Activated naive CD8-positive, alpha-beta T cell treated with anti-CD3 and anti-CD28 coated beads for 36 hours (primary cell): ENCODE measurements at places on chromosomes 13 and 19.

DNA sequence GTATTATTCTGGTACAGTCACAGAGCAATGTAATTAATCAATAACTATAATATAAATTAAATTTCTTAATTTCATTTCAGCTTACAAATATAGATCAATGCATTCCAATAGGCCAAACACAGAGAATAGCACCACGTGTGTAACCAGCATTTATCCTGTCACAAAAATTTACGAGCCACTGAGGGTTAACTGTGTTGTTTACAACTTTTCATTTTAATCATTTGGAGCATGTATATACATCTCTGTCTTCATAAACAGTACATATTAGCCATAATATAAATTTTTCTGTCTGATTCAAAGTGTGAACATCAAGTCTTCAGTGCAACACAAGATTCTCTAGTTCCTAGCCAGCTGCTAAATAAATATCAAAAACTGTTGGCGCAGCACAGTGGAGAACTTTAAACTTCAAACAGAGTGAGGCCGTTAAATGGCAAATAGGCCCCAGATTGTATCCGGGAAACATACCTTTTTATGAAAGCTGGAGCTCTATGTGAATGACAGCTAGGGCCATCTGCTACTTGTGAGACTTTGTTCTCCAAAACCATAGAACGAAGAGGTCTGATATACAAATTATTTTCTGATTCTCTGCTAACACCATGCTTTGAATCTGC is 105.1 kb downstream of the TBC1D4 start:
- DNase-seq: no peak

DNA sequence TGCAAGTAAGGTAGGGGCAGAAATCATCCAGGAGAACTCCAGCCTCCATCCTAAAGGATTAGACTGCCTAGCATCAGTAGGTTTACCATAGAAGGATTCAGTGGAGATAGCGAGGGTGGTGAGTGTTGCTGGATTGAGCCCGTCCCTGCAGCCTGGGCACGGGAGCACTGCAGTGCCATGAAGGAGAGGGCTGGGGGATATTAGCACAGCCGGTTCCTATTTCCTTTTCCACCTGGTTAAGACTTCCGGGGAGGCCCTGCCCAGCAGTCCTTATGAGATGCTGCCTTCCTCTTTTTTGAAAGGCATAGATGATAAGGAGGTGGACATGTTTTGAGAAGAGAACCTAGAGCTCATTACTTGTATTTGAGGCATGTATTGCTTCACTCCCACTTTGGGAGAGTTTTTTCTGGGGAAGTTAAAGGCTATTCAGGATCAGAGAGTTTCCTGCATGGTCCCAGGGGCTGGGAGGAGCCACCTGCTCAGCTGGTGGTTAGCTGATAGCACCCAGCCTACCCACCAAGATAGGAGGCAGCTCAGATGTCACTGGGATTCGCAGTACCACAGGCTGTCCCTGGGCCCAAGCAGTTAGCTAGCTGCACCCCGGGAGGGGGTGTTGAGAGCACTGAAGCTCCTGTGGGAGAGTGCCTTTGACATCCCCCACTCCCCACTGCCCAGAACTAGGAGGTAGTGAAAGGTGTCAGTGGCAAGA is 17.2 kb downstream of the ACTN4 start:
- no peak for DNase-seq

GRCh38 chr13:40350283-40350992 is 316.0 kb downstream of the FOXO1 start:
- DNase-seq: no peak

DNA sequence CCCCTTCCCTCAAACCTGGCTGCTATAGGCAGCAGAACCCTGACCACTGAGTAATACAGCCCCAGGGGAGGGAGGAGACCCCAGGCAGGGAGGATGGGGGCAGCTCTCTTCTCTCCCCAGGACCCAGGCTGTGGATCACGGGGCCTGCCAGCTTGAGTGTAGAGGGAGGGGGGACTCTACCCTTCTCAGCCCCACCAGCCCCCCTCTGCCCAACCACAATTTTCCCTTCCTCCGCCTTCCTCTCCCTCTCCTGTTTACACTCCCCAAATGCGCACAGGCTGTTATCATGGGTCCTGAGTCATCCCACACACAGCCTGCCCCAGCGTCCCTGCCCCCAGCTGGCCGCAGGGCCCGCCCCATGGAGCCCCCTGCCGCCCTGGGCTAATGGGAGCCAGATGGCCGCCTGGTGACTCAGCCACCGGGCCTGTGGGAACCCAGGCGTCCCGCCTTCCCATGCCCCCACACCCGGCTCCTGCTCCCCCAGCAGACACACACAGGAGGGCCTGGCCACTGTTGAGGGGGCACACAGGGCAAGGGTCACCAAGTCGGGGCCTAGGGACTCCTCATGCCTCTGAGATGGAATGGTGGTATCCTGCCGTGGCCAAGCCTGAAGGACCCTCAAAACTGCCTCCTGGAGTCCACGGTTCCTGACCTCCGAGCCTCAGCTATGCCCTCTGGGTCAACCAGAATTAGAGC is 13.6 kb downstream of the CCDC97 start:
- DNase-seq: no peak

DNA sequence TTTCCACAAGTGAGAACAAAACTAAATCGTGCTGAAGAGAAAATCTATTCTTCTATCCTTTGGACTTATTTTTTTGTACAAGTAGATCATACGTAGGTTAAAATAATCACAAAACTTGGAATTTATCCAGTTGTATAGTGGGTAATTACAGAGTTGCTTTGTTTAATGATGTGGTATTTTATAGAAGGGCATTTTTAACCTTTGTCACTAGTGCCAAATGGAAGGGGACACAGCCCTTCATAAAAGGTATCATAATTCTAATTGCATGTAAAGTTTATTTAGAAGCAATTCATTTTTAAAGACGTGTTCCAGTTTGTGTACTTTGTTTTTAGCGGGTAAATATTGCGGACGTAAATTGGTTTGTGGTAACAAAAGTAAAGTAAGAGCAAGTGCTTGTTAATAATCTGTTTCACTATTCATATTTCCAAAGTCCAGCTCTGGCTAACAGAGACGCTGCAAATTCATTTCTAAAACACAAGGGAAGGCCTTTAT is 99.5 kb downstream of the ERCC5 start:
- no peak for DNase-seq

DNA sequence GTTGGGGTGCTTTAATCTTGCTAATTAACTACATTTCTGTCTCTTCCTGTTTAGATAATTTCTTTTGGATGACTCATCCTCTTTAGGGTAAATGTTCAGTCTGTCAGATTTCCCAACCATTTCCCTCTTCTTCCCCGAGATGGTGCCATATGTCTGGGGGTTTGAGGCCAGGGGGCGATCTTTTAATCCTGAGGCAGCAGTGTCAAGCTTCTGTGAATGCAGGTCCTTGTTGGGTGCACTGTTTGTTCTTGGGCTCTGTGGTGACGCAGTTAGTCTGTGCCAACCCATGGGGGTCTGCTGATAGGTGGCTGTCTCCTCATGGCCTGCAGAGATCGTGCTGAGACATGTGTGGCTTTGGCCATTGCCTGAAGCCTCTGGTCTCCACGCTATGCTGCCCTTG is 420.4 kb downstream of the NDFIP2 start:
- no peak for DNase-seq

- DNase-seq: no peak
Observed at GRCh38 chr13:100212904-100213553, 124.1 kb downstream of the PCCA start.

- DNase-seq: no peak
Observed at GRCh38 chr19:36013280-36014011, 567 bp downstream of the ALKBH6 start.
